ENCODE measurements at places on chromosomes 3 and 15.

GRCh38 chr3:140146668-140147067 lies 211.7 kb downstream of the CLSTN2 start:
- no peak overlapping the region for H3K27ac ChIP-seq
- no peaks in the 10 kb centered on the region for H3K27me3 ChIP-seq
- H3K4me1 ChIP-seq: no peaks in the 10 kb centered on the region
- no peak overlapping the region for H3K4me3 ChIP-seq

- H3K4me3 ChIP-seq: no peak overlapping the region
- H3K36me3 ChIP-seq: no peaks in the 10 kb centered on the region
- ATAC-seq: no peak
- H3K27me3 ChIP-seq: no peaks in the 10 kb centered on the region
- no peaks in the 10 kb centered on the region for H3K4me1 ChIP-seq
Observed at GRCh38 chr3:17322106-17322793, 420.2 kb downstream of the TBC1D5 start.

DNA sequence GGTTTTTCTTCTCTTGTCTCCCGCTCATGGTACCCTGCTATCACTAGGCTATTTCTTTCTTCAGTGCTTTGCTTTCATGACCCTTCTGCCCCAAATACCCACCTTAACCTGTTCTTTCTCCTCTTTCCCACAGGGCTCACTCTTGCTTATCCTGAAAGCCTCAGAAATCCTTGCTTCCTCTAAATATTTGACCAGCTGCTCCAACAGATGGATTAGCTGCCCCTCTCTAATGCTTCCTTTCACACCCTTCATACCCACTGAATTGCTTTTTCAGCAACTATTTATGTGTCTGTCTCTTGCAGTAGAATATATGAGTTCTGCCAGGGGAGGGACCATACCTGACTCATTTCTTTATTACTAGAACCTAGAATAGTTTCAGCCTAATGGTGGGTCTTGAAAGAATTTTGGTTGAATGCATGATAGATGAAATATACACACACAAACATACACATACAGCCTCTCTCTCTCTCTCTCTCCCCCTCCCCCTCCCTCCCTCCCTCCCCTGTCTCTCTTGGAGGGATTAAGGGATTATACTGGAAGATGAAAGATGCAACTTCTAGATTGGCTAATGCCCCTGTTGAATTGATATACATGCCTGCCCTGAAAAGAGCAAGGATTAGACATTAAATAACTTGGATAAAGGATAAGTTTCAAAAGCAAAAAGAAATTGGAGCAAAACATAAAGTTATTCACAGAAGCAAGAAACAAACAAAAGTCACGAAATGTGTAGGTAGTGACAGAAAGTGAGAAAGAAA lies 95.0 kb upstream of the GADL1 start:
- H3K27ac ChIP-seq: no peak overlapping the region
- H3K4me1 ChIP-seq: peaks cover 4% of the 10 kb centered on the region
- no peaks in the 10 kb centered on the region for H3K36me3 ChIP-seq
- H3K4me3 ChIP-seq: no peak overlapping the region

- no peaks in the 10 kb centered on the region for H3K4me1 ChIP-seq
- ATAC-seq: no peak
- H3K27me3 ChIP-seq: peaks cover 100% of the 10 kb centered on the region
- H3K36me3 ChIP-seq: no peaks in the 10 kb centered on the region
- no peak overlapping the region for H3K27ac ChIP-seq
- no peak overlapping the region for H3K4me3 ChIP-seq
Observed at GRCh38 chr3:147385059-147386012, 21.0 kb downstream of the ZIC4 start.

DNA sequence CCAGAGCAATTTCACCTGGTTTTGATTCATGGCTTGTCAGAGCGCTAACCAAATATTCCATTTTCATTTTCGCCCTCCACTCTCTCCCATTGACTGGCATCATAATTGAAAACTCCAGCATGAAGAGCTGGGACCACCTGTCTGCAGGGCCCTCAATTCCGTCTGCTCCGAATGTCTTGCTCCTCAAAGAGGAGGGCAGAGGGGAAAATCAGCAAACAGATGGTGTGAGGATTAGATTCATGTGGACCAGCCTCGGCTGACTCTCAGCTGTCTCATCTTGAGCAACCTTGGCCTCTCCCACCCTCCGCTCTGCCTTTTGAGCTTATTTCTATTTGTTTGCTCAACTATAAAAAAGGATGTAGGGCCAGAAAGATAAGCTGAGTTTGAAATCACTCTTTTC lies 512.2 kb upstream of the PPP2R3A start:
- no peaks in the 10 kb centered on the region for H3K4me1 ChIP-seq
- peaks cover 35% of the 10 kb centered on the region for H3K27me3 ChIP-seq
- H3K4me3 ChIP-seq: no peak overlapping the region

DNA sequence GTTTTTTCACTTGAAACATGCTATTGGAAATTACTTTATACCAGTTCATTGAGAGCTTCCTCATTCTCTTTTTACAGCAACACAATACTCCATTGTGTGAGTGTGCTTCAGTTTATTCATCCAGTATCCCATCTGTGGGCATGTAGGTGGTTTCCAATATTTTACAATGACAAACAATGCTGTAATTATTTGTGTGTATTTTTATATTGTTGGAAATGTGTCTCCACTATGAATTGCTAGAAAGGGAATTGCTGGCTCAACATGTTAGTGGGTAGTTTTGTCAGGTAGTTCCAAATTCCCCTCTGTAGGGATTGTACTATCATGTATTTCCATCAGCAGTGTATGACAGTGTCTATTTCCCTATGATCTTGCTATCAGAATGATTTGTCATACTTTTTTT lies 65.8 kb upstream of the MAGI1 start:
- no peak for ATAC-seq
- no peak overlapping the region for H3K4me3 ChIP-seq
- no peaks in the 10 kb centered on the region for H3K27me3 ChIP-seq

DNA sequence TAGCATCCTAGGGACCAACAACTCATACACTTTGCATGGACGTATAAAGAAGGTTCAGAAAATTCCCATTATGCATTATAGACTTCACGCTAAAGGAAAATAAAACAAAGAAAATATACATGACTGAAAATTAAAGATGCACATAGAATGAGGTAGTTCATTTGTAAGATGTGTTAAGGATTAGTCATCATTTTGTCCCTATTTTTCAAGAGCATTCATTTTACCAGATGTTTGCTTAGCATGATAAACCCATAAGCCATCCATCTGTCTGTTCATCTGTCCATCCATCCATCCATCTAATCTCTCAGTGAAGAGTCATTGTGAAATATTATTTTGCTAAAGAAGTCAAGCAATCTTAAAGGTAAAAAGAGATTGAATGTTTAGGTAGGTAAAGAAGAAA lies 80.3 kb downstream of the TFG start:
- H3K4me1 ChIP-seq: no peaks in the 10 kb centered on the region
- H3K27ac ChIP-seq: no peak overlapping the region
- no peak overlapping the region for H3K4me3 ChIP-seq
- no peaks in the 10 kb centered on the region for H3K27me3 ChIP-seq
- H3K36me3 ChIP-seq: no peaks in the 10 kb centered on the region

GRCh38 chr3:9399746-9400145 lies 2.3 kb downstream of the SETD5 start:
- no peaks in the 10 kb centered on the region for H3K36me3 ChIP-seq
- ATAC-seq: no peak
- peaks cover 73% of the 10 kb centered on the region for H3K4me1 ChIP-seq
- H3K27me3 ChIP-seq: no peaks in the 10 kb centered on the region

DNA sequence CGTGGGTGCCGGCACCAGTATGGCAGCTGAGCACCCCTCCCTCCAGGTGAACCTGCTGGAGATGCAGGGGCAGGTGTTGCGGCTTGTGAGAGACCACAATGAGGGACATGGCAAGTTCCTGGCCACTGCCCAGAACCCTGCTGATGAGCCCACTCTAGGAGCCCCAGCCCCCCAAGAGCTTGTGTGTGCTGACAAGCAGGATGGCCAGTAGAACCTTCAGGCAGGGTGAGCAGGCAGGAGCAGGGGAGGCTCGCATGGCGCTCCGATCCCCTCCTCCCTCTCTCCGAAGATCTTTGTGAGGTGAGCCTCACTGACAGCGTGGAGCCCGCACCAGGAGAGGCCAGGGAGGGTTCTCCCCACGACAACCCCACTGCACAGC lies 29.8 kb downstream of the NGRN start:
- H3K27ac ChIP-seq: no peak overlapping the region
- ATAC-seq: no peak

GRCh38 chr3:14453876-14454638 lies 51.7 kb downstream of the SLC6A6 start:
- ATAC-seq: no peak
- H3K4me1 ChIP-seq: peaks cover 50% of the 10 kb centered on the region
- H3K27me3 ChIP-seq: no peaks in the 10 kb centered on the region
- H3K27ac ChIP-seq: peak overlapping the region; percentile 91
- H3K36me3 ChIP-seq: peaks cover 20% of the 10 kb centered on the region

DNA sequence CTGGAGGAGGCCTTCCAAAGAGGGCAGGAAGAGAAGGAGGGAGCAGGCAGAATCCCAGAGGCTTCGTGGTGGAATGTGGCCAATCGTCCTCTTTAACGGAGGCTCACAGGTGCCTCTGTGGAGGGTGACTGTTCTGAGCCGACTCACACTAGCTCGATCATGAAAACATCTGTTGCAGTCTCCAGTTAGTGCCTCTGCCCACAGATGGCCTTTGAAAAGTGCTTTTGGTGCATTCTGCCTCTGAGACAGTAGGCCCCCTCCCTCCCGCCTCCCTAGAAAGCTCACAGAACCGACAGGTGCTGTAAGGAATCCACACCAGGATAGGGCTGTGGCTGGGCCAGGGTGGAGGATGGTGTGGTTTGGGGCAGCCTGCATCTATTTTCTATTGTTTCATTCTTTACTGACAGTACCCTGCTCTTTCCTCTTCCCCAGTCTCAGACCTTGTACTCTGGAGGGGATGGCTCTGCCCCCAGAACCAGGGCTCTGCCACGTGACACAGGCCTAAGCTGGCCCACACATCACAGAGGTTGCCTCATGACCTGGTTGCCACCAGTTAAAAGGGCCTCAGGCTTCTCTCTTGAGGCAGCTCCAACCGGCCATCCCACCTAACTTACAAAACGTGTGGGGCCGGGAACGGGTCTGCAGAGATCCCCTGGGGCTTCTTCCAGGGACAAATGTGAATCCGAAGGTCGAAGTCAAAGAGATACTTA lies 27.2 kb upstream of the PIGZ start:
- no peak for ATAC-seq
- no peak overlapping the region for H3K27ac ChIP-seq
- no peak overlapping the region for H3K4me3 ChIP-seq

DNA sequence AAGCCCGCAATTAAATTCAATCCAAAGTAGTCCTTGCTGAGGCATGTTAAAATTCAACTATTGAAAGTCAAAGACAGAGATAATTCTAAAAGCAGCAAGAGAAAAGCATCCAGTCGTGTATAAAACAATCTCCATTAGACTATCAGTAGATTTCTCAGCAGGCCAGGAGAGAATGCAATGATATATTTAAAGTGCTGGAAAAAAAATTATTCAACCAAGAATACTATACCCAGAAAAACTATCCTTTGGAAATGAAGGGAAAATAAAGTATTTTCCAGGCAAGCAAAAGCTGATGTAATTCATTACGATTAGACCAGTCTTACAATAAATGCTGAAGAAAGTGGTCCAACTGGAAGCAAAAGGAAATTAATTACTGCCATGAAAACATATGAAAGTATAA lies 113.5 kb downstream of the TRIM42 start:
- ATAC-seq: no peak
- no peaks in the 10 kb centered on the region for H3K27me3 ChIP-seq
- H3K4me1 ChIP-seq: no peaks in the 10 kb centered on the region
- H3K36me3 ChIP-seq: no peaks in the 10 kb centered on the region
- no peak overlapping the region for H3K27ac ChIP-seq
- H3K4me3 ChIP-seq: no peak overlapping the region

GRCh38 chr15:59993950-59994401 lies 10.1 kb upstream of the FOXB1 start:
- no peak overlapping the region for H3K4me3 ChIP-seq
- no peak for ATAC-seq
- no peaks in the 10 kb centered on the region for H3K4me1 ChIP-seq
- no peaks in the 10 kb centered on the region for H3K36me3 ChIP-seq
- peaks cover 99% of the 10 kb centered on the region for H3K27me3 ChIP-seq

DNA sequence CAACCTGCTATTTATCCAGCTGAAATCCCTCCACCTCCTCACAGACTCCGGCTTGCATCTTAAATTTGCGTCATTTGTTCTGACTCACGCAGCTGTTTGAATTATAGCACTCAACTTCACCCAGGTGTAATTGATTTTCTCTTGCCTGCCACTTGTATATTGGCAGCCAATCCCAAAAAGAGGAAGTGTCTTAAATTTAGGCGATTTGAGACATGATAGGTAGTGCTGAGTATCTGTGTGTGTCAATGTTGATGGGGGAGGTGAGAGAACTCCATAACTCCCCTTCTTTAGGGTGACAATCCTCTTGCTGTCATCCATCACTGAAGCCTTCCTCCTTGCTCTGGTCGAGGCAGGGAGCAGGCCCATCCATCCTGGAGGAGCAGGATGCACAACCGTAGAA lies 77.2 kb upstream of the TPRG1 start:
- H3K4me1 ChIP-seq: no peaks in the 10 kb centered on the region
- no peak overlapping the region for H3K27ac ChIP-seq
- H3K27me3 ChIP-seq: no peaks in the 10 kb centered on the region
- ATAC-seq: no peak
- no peak overlapping the region for H3K4me3 ChIP-seq
- H3K36me3 ChIP-seq: no peaks in the 10 kb centered on the region

DNA sequence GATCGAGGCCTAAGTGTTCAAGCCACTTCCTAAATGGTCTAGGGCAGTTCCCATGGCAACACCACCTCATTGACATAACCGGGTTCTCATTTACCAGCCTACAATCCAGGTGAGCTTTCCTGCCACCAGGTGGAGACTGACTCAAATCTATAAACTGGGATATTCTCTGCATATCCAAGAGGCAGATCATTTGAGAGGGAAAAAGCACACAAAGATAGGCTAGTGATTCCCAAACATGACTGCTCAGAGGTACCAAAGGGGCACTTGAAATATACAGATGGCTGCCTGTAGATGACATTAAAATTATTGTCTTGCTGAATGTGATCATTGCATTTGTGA lies 141.3 kb upstream of the PROK2 start:
- H3K27ac ChIP-seq: no peak overlapping the region
- no peak for ATAC-seq
- H3K36me3 ChIP-seq: no peaks in the 10 kb centered on the region
- H3K27me3 ChIP-seq: no peaks in the 10 kb centered on the region
- no peaks in the 10 kb centered on the region for H3K4me1 ChIP-seq

DNA sequence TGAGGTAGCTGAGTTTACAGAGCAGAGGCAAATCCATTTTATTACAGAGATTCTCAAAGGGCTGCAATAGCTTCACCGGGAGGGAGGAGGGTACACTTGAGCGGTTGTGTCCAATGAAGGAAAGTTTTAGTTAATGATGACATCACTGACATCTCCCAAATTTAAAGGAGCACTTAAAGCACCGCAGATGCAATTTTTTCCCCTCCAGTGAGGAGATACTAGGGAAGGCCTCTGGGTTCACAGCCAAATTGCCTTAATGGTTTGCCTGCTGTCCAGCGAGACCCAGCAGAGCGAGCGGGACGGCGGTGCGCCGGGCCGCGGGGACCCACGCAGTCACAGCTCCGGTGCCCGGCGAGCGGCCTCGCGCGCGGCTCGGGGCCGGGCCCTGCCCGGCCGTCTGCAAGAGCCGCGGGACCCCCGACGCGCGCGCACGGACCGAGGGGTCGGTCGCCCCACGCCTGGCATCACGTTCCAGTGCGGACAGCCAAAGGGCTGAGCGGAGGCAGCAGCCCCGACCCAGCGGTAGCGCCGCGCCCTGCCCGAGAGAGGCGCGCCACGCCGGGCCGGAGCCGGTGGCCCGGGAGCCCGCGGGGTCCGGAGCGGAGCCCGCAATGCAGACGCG lies 160.5 kb upstream of the CHRNA7 start:
- peak; percentile 28 for ATAC-seq
- H3K27me3 ChIP-seq: no peaks in the 10 kb centered on the region

Data from gastroesophageal sphincter (tissue), 4 donors.